ENCODE measurements at places on chromosomes 6 and 20.

DNA sequence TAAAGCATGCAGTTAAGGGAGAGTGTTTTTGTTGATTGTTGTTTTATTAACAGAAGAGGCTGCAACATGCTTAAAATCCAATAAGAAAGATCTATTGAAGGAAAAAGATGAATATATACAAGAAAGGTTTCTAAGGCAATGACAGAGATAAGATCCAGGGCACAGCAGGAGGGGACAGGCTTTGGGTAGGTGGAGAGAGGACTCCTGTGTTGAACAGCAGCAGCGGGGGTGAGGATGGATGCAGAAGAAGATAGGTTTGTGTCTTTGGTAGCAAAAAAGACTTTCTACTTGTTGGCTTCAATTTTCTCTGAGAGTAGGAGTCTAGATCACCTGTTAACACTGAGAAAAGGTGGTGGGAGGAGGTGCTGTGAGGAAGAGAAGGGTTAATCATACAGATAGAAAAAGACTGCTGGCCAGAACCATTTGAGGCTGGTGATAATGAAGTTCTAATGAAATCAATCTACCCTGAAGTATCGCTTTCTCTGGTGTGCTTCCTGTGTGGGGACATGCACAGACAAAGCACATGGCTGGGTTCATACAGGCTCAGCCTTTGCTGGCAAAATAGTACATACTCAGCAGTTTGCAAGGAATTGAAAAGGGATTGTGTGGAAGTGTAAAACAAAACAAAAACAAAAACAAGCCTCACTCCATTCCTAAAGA lies 17.2 kb upstream of the DST start:
- DNase-seq = peak; percentile 85

DNA sequence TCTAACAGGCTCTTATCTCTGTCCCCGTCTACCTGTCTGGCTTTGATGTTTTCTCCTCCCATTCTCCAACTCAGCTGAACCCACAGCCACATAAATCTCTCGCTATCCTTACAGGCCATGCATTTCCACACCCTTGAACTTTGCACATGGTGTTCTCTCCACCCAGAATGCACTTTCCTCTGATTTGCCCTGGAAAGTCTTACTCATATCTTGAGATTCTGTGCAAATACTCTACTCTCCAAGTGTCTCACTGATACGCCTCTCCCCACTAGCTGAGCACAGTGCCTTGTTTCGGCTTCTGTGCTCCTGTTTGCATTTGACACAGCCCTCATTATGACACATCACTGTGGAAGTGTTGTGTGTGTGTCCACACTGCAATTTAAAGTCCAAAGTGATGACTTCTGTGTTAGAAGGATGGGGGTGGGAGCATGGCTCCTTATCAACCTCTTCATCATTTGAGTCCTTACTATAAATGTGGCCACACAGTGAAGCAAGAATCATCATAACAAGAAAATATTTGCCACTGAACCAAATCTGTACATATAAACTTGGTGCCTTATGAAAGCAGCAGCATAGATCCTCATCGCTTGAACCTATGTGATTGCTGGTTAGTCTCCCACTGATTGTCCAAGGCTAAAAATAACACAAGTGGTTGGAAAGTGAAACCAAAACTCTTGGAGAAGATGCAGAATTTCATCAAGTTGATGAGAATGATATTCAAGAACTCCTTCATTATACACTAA lies 5.5 kb upstream of the PRELID3B start:
- DNase-seq = peak; percentile 70

GRCh38 chr20:45187693-45188092 lies 13.0 kb downstream of the PI3 start:
- no peak for DNase-seq

GRCh38 chr20:59014680-59015389 lies 4.4 kb upstream of the TUBB1 start:
- no peak for DNase-seq

DNA sequence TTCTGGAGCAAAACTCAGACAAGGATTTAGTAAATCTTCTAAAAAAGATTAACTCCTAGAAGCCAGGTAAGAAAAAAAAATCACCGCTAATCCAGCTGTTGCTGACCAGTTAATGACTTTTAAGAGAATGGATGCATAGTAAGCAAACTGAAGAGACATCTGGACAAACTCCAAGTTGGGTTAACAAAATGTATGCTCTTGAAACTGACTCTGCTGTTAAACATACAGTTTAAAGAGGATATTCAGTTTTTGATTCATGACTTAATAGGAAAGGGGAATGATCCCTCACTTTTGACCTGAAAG lies 70.4 kb downstream of the PLAGL1 start:
- no peak for DNase-seq

DNA sequence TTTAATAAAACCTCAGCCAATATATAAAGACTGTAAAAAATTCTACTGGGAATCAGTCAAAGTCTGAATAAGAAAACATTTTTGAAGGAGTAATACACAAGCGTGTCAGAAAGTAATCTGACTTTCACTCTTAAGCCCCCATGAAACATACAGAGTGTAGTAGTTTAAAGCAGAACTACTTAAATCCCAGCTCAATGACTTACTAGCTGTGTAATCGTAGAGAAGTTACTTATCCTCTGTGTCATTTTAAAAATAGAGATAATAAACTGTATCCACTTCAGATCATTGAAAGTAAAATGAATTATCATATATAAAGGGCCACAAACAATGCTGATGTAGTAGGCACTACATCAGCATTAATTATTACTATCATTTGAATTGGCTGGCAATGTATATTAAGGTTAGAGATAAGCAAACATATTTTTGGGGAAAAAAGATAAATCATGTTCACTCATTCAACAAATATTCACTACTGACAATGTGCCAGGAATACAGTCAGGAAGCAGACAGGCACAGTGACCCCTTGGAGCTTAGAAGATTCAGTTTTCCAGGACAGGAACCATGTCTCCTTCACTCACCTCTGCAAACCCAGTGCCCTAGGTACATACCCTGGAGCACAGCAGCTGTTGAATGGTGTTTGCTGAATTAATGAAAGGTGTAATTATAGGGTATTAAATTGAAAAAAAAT lies 14.4 kb downstream of the REPS1 start:
- no peak for DNase-seq

DNA sequence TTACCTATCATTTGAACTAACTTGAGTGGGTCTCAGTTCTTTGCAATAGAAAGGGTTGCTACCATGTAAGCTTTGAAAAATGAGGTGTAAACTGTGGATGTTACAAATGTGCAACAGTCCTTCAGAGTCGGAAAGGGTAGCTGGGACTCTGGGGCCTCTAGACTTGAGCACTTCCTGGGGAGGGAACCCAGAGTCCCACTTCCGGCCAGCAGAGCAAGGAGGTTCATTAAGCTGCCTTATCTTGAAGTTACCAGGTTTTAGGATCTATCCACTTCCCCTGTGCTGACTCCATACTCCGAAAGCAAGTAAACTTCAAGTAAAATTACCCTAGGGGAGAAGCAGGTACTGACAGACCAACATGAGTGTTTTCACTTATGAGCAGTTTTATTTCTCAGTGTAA lies 9.4 kb downstream of the TRIM10 start:
- DNase-seq = no peak

GRCh38 chr20:58056921-58057686 lies 171.3 kb downstream of the ANKRD60 start:
- no peak for DNase-seq

DNA sequence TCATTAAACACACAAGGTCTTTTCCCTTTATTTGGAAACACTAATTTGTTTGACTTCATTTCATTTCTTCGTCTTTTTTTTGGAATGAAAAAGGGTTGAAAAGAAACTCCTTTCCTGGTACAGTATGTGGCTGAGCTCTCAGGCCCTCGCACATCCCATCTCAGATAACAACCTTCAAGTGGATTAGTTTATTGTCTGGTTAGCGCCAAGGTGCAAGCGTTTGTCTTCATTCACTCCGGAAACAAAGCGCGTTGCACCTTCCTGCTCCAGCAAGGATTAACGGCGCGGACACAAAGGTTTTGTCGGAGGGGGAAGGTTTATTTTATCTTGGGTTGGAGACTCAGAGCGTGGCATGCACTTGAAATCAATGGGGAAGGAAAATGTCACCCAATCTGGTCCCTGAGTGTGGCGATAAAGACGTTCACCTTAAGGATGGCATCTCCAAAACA lies 5.3 kb upstream of the NKX2-2 start:
- no peak for DNase-seq

- no peak for DNase-seq
Observed at GRCh38 chr20:44170816-44171410, 16.1 kb downstream of the JPH2 start.

DNA sequence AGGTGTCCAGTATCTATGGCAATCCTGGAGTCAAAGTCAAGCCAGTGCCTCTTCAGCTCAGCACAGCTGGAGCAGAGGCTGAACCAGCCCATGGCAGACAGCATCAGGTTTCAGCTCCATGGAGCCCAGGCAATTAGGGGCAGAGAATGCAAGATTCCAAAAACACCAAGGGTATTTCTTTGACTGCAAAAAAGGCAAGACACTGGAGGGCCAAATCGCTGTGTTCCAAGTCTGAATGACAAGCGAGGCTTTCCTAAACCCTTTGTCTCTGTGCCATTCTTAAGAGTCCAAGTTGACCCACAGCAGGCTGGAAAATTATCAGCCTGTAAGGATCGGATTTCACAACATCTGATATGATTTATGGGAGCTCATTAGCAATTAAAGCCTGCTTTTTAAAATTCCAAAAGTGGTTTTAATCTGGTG lies 49.7 kb upstream of the TGM3 start:
- DNase-seq = no peak

GRCh38 chr20:1144401-1145172 lies 26.2 kb downstream of the PSMF1 start:
- DNase-seq = no peak

DNA sequence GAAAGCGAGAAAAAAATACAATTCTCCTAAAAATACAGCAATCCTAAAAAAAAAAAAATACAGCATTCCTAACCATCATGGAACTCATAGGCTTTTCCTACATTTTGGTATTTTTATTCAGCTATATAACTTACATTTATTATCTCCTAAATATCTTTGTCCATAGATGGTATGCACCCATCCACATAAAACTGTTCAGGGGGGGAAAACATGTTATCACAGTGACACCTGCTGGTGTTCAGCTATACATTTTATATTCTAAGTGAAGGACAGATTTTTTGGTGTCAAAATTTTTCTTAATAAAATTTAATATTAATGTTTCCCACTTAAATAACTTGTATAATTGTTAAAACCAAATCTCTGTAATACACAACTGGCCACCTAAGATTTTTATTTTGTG lies 58.0 kb downstream of the BLOC1S5 start:
- peak; percentile 52 for DNase-seq

GRCh38 chr20:37479266-37479665 lies 41.8 kb upstream of the NNAT start:
- no peak for DNase-seq

DNA sequence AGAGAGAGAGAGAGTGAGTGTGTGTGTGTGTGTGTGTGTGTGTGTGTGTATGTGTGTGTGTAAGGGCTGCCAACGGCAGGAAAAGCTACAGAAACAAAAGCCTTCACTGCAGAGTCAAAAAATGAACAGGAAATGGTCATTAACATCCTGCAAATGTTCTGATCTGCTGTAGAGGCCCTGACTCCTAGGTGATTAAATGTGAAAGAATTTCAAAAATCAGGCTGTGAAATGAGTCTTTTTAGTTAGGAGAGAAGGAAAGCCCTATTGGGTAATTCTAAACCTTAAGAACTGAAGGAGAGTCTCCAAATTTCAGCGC lies 166.5 kb upstream of the MYLIP start:
- DNase-seq = peak; percentile 54

- DNase-seq = no peak
Observed at GRCh38 chr6:168885751-168886742, 367.6 kb downstream of the THBS2 start.

DNA sequence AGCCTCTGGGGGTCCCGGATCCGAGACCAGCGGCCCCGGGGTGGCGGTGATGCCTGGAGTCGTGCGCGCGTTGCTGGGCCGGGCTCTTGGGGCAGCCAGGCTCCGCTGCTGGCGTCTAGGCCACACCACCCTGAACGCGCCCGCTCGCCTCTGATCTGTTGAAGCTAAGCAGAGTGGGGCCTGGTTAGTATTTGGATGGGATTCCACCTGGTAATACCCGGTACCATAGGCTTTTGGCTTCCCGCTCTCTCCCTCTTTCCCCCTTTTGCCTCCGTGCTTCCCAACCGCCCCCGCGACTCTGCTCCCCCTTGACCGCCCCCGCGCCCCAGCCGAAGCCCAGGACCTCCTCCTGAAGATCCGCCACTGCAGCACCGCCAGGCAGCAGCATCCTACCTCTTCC lies 1383.5 kb upstream of the DEFB115 start:
- DNase-seq = peak; percentile 44

GRCh38 chr6:83853178-83854000 lies at the start of gene RIPPLY2:
TSS of gene RIPPLY2 (plus strand) at chr6:83853360. CDS start at chr6:83853417, 57 bp downstream.
- peak; percentile 51 for DNase-seq

DNA sequence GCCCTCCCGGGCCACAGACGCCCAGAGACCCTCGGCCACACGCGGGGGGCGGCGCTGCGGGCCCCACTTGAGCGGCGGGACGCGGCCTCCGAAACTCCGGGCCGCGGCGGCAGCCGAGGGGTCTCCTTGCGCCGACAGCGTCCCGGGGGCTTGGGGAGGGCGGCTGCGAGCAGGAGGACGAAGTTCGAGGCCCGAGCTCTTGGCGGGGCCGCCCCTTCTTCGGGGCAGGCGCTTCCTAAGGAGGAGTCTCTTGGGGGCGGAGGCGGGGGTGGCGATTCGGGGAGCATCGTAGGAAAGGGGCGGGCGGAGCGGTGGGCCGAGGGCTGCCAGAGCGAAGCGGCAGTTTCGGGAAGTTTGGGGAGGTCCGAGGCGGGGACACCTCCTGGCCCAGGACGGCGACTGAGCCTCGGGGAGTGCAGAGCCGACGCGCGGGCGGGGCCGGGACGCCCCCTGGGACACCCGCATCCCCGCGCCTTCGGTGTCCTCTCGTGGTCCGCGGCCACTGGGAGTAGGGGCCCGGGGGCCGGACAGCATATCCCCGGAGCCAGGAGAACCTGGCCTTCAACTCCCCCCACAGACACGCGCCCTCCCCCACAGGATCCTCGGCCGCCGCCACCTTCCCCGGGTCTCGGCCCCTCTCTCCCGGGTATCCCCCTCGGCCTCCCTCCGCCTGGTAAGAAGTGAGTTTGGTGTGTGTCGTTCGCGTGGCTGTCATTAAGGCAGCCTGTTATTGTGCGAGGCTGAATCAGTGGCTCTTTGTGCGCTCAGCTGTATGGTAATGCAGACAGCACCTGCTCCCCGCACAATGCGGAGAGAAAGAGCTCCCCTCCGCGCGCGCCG lies 613 bp upstream of the DLL1 start:
- DNase-seq = peak; percentile 76

- DNase-seq = no peak
Observed at GRCh38 chr6:56450882-56451739, 191.6 kb downstream of the DST start.

DNA sequence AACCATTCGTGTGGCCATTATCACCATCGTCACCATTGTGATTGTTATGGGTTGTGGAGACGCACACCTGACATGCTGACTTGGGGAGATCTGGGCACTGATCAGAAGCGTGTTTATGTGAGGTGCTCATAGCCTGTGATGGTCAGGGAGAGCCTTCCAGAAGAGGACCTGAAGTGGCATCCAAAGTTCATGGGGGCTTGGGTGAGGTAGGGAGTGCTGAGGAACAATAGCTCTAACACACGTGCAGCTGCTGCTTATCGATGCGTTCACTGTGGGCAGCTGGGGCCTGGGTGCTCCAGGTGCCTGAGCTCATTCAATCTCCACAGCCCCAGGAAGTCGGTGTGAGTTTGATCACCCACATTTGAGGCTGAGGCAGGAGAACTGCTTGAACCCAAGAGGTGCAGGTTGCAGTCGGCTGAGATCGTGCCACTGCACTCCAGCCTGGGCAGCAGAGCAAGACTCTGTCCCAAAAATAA lies 227.3 kb downstream of the PREX1 start:
- no peak for DNase-seq

- no peak for DNase-seq
Observed at GRCh38 chr6:30267423-30267822, 54.2 kb upstream of the TRIM26 start.

Data from epithelial cell of esophagus (primary cell).